Activated gamma-delta T cell treated with anti-CD3 and anti-CD28 coated beads, Interleukin-2, amount 50 U/mL, for 16 hours (primary cell): ENCODE measurements at places on chromosomes 12 and 14.

GRCh38 chr12:10025236-10025635 is 5.2 kb upstream of the CLEC9A start:
- DNase-seq, result no peak

- no peak for DNase-seq
These were observed 81.3 kb upstream of the RIC8B start for GRCh38 chr12:106692896-106693820.

DNA sequence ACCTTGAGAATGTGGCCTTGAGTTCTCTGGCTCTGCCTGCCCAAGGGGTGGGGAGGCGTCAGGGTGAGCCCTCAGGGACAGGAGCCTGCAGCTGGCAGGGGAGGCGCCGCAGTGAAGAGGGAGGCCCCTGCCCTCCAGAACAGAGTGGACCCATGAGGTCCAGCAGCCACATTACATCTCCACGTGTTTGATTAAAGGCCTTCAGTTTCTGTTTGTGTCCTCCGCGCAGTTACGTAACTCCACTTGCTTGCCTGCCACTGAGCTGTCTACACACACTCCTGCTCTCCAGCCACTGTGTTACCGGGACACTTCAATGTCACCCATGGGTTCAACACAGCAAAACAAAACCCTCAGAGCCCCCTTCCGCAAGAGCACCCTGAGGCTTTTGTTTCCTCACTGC is 70.4 kb downstream of the CHGA start:
- no peak for DNase-seq

- no peak for DNase-seq
These were observed 1.1 kb downstream of the TDG start for GRCh38 chr12:103966736-103967135.

- DNase-seq, result no peak
These were observed 5.5 kb upstream of the ZNF641 start for GRCh38 chr12:48356041-48356768.

DNA sequence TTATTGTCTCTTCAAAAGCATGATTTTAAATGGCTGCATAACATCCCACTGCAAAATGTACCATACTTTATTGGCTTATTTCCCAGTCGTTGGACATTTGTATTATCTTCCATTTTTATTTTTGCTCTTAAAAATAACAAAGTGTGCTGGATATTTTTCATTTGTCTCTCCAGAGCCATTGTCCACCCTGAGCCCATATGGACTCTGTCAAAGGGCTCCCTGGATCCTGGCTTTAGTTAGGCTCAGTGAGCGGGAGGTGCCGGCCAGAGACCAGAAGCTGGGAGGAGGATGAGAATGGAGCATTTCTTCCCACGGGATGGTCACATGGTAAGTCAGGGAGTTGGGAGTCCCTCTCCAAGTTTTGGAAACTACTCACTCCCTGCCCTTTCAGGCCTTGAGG is 296.9 kb downstream of the NUAK1 start:
- no peak for DNase-seq

- DNase-seq, result no peak
These were observed 90.9 kb downstream of the KCNMB4 start for GRCh38 chr12:70456953-70457352.

DNA sequence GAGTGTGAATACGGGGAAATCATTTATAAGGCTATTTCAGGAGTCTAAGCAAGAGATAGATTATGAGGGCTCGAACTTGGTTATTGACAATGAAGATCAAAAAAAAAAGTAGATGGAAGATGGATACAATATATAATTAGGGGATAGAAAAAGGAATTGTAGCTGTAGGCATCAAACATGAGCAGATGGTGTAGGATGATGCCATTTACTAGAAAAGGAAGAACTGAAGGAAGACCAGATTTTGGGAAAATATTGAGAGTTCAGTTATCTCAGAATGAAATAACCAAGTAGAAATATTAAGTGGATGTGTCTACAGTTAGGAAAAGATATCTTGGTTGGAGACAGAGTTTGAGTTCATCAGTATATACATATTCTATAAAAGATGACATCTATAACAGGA is 109.6 kb downstream of the CNTN1 start:
- no peak for DNase-seq

GRCh38 chr12:51087818-51088217 is 4.4 kb upstream of the CSRNP2 start:
- DNase-seq, result no peak

GRCh38 chr14:51444353-51445000 is 204.4 kb downstream of the TMX1 start:
- no peak for DNase-seq

- no peak for DNase-seq
These were observed 12.9 kb upstream of the TUBA1A start for GRCh38 chr12:49201595-49202295.

GRCh38 chr12:62758216-62758615 is 176.7 kb downstream of the PPM1H start:
- DNase-seq, result no peak

GRCh38 chr12:96193725-96194575 is at the start of gene ELK3:
Gene ELK3 (plus strand): TSS chr12:96194375.
- peak; percentile 35 for DNase-seq

- no peak for DNase-seq
These were observed 102.4 kb upstream of the ATF1 start for GRCh38 chr12:50661300-50662115.

DNA sequence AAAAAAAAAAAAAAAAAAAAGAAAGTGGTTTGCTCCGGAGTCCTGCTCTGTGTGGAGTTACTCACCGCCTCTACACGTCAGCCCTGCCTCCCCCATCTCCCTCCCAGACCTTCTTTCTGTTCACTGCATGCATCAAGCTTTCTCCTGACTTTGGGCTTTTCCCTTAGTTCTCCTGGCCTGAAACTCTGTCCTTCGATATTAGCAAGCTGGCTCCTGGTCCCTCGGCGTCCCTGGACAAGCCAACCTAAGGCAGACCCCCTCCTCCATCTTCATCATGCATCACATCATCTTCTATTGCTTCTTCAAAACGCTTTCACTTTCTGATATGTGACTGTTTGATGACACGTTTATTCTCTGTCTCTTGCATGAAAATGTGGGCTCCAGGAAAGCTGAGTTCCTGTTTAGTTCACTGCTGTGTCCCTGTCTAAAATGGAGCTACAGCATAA is 40.6 kb downstream of the SLC15A4 start:
- no peak for DNase-seq

DNA sequence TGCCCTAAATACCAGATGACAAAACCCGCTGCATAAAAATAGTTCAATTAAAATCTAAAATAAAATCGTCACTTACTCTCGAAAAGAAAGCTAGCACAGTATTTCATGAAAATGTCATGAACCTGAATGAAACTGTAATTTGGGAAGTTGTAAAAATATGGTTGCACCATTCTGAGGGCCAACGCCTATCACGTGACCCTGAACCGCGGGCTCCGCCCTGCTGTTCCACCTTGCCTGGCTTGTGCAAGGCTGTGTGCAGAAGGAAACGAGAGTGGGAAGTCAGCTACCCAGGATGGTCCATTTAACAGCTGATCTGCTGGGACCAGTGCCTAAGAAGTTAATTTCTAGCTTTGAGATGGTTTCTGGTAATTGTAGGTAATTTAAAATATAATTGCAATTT is 91.7 kb upstream of the BMP4 start:
- DNase-seq, result no peak

DNA sequence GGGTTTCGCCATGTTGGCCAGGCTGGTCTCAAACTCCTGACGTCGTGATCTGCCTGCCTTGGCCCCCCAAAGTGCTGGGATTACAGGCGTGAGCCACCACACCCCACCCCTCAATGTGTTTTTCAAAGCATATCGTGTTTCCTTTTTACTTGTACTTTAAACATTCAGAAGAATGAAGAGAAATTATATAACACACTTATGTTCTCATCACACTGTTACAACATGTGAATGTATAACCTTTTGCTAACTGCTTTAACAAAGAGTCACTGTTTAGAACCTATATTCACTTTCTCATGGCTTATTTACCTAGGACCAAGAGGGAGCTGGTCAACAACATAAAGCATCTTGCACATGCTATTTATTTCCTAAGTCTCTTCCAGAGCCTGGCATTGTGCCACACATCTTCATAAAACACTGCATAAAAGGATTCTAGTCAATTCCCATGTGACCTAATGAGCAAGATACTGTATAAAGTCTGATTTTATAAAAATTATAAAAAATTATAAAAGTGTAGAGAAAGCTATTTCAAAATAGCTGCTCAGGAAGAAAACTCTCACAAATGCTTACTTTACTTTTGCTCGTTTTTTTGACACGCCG is 16.0 kb upstream of the ACTR6 start:
- DNase-seq, result no peak

DNA sequence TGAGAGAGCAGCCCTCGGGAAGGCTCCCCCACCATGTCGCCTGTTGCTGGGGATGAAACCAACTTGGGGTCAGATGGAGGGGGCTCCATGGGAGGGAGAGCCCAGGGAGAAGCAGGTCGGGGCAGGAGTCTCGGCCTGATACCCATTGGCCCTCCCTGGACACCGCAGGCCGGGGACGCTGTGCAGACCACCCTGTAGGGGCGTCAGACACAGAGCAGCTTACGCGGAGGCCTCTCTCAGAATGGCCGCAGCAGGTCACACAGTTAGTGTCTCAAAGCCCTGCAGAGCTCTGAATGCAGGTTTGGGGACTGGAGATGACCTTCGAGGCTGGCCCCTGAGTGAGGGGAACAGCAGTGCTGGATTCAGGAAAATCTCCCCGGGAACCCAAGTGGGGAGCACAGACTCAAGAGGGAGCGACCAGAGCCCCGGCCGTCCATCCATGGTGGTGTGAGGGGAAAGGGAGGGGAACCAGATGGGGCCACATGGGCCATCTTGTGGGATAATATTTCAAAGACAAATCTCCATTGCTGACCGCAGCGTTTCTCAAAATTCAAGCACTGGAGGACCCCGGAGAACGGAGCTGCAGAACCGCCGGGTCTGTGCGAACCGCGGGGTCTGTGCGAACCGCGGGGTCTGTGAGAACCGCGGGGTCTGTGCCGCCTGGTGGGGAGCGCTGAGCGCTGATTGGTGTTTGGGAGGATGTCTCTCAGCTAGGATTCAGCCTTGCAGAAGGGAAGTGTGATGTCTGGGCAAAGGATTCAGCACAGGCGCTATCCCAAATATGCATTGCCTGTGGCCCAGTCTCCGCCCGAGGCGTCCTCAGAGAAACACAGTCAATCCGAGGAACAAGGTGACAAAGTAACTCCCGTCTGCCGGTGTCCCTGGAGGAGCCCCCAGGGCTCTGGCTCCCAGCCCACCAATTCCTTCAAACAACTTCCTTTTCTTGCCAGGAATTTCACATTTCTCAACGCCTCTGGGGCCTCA is 324.4 kb upstream of the RTL1 start:
- DNase-seq, result no peak

DNA sequence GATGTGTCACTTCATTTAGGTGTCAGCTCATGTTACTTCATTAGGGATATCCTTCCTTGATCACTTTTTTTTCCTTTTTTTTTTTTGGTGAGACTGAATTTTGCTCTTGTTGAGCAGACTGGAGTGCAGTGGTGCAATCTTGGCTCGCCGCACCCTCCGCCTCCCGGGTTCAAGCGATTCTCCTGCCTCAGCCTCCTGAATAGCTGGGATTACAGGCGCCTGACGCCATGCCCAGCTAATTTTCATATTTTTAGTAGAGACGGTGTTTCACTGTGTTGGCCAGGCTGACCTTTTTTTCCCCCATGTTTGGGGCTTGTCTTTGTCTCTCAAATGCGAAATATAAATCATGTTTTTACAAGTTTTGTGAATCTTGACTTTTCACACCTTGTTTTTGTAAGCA is 9.6 kb upstream of the AACS start:
- no peak for DNase-seq
